ENCODE measurements at places on chromosomes 1 and 21.
A peak's percentile ranks its signal among the peaks of the same experiment; 100 is the strongest.

GRCh38 chr21:35559829-35560225 is 500.5 kb downstream of the SETD4 start:
- no peak for DNase-seq

- no peak for DNase-seq
Measured at GRCh38 chr1:77655431-77655974, 27.0 kb downstream of the ZZZ3 start.

GRCh38 chr1:226033991-226034390 is 28.5 kb upstream of the H3-3A start:
- DNase-seq: no peak

DNA sequence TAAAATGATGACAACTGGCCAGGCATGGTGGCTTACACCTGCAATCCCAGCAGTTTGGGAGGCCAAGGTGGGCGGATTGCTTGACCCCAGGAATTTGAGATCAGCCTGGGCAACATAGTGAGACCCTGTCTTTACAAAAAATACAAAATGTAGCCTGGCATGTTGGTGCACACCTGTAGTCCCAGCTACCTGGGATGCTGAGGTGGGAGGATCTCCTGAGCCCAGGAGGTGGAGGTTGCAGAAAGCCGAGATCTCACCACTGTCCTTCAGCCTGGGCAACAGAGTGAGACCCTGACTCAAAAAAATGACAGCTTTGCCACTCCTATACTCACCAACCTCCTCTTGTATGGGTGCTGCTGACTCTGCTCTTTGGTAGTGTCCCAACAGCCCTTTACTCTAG is 18.6 kb downstream of the SYT11 start:
- no peak for DNase-seq

GRCh38 chr1:163076981-163077761 is 8.0 kb downstream of the RGS4 start:
- no peak for DNase-seq

DNA sequence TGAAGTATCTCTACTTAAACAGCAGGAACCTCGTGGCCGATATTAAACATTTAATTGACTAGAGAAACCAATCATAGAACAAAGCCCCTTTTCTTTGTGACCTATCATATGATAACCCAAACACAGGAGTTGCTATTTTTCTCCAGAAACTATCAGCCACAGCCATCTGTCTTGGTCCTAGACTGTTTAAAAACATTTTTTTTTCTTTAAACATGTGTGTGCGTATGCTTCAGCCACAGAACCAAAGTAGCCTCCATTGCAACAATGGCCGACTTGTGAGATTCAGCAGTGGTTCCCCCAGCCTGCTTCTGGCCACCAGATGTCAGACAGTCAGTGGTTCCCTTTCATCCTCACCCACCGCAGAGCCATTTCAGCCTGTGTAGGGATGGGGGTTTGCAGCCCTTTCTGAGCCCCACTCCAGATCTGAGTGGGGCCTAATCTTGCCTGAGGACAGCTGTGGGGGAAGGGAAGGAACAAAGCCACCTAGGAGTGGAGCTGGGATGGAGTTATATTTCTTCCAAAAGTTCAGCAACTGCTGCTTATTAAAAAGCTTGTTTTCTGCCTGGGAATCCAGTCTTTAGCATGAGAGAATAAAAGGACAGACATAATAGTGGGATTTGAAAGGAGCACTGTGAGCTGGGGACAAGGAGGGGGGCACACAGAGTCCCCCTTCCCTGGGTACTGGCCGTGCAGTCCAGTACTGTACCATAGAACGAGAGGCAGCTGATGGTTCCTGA is 11.7 kb upstream of the IGSF3 start:
- peak; percentile 38 for DNase-seq

DNA sequence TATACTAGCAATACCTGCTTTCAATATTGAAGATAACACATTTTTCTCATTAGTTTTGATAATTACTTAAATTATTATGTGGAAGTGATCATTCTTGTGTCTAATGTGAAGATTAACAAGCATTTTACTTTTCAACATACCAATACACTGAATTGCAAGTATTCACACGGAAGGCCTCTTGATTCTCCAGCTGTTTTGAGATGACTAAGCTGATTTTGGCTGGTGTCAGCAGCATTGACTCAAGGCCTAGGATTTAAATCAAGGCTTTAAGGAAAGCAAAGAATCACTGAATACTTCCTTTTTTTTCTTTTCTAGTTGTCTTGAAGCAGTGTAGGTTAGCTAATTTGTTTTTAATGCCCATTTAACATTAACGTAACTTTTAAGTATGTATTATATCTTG is 373.7 kb downstream of the SRGAP2C start:
- DNase-seq: peak; percentile 80

GRCh38 chr21:8992731-8993174 is 1528.6 kb upstream of the TPTE start:
- no peak for DNase-seq

DNA sequence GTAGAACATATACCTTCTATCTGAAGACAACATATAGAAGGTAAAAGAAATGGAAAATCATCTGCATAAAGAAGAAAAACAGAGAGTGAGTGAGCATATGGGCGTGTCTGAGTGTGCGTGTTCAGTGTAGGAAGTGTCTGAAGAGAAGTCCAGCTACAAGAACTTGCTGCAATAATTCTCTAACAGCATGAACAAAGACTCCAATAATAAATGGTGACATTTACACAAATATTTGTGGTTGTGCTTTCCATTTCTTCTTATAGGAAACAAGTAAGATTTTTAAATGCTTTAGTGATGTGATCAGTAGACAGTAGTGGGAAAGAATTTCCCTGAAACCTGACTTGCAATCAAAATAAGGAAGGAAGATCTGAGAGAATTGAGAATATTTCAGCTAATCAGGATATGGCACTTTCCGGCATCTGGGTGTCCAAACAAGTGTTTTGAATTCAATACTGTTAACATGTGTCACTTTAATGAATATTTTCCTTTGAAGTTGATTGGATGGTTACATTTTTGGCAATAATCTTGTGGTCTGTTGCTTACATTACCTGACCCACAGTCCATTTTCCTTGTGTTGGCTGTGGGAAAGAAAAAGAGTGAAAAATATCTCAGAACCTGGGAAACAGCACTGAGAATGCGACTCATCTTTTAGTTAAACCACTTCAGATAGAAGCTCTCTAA is 154.0 kb downstream of the TGFB2 start:
- peak; percentile 53 for DNase-seq

DNA sequence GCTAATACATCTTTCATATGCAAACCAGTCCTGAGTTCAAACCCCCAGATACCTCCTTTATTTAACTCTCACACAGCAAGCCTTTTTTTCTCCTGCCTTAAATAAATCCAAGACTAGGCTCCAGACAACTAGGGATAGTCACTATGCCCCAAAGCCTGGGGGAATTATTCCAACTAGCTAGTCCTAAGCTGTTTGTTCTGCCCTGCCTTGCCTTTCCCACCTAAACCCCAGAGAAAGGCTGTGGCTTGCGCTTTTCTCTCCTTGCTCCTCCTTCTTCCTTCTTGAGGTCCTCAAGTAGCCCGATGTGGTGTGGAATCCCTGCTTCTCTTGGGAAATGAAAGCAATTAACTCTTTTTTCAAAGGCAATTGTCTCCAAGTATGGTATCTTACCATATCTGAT is 31.8 kb downstream of the C1orf87 start:
- DNase-seq: no peak

DNA sequence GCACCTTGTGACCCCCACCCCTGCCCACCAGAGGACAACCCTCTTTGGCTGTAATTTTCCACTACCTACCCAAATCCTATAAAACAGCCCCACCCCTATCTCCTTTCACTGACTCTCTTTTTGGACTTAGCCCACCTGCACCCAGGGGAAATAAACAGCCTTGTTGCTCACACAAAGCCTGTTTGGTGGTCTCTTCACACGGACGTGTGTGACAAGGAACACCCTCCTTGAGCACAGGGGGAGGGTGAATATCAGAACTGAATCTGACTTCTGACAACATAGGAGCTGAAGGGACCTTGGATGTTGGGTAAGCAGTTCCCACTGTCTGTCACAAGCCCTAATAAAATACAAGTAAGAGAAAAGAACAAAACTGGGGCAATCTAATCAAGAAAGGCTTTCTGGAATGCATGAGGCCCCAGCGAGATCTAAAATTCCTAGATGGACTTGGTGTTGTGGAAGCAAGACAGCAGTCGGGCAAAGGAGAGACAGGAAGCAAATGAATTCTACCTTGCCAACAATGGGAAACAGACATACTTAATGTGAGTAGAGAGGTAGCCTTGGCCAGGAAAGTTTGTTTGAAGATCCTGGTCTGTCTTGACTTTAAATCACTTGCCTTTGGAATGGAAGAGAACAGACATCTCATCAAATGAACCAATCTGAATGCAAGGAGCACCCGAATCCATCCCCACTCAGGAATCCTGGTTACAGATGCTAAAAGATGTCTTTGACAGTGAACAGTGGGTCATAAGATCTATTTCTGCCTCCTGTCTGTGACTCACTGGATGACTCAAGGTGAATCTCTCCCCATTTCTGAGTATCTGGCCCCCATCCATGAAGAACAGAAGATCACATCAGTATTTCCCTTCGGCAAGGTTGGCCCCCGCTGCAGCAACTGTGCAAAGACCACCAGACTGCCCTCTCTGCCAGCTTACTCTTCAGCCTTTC is 53.3 kb downstream of the OLFML3 start:
- no peak for DNase-seq

DNA sequence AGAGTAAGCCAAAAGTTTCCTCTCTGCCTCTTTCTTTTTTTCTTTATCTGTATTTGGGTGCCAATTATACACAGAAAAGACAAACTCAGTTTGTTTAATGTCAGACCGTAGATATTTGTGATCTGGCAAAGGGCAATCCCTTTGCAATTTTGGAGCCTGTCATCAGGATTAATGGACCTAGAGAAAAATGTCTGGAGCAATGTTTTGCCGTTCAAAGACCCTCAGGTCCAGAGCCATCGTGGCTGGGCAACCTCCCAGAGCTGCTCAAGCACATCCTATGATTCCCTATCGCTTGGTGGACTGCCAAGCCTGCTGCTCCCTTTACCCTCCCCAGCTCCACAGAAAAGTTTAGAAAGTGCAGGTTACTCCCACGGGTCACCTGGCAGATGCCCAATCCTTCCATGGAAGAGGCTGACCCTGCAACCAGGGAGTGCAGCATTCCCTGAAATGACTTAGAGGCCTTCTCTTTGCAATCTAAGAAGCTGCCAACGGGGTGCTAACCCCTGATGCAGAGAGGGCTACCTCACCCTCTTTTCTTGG is 112.5 kb upstream of the NGF start:
- DNase-seq: no peak

GRCh38 chr1:41535276-41535675 is 50.8 kb upstream of the EDN2 start:
- DNase-seq: no peak

DNA sequence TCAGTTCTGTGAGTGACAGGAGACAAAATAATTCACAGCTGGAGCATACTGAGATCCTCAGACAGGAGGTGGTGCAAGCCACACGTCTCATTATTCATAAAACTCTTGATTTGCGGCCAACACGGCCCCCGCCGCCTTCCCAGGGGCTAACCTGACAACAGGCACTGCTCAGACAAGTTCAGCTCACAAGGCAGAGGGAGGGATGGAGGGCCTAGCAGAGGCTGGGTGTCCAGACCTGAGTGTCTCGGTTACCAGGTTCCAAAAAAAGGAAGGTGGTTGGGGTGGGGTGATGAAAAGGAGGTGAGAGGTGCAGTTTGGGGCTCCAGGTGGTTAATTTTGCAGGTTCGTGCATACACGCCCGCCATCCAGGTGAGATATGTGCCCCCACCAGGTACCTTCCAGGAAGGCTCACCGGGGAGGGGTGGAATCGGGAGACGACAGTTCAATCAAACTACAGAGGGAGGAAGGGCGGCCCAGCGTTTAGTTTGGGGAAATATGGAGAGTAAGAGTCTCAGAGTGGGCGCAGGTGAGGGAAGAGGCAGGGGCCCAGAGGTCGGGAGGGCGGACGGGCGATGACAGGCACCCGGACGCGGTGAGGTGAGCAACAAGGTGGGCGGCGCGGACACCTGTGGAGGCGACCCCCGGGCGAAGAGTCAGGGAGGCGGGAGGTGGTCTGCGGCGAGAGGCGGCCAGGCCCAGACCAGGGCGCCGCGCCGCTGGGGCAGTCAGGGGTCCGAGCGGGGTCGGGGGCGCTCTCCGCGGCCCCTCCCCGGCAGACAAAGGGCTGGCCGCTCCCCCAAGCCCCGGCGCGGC is 629 bp downstream of the CTNNBIP1 start:
- no peak for DNase-seq

- no peak for DNase-seq
Measured at GRCh38 chr1:20348326-20348915, 57.7 kb downstream of the VWA5B1 start.

GRCh38 chr1:147717051-147717705 is 43.2 kb downstream of the GJA5 start:
- no peak for DNase-seq

DNA sequence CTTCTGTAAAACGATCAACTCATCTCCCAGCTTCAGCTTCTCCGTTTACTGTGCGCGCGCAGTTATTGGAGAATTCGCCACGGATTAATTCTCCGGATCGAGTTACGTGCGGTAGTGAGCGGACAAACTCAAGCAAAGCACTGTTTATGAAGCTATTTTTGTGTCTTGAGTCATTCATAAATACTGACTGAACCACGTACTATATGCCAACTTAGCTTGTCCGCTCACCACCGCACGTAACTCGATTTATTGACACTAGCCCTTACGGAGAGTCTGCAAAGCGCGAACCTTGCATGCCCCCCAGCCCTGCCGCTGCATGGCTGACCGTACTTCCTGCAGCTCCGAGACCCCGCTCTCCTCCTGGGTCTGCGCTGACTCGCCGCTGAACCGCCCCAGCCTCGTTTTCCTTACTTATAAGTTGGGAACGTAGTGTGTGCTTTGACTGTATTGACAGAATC is 773 bp downstream of the CHD1L start:
- no peak for DNase-seq

GRCh38 chr1:9080705-9081291 is 11.4 kb upstream of the SLC2A5 start:
- DNase-seq: no peak

DNA sequence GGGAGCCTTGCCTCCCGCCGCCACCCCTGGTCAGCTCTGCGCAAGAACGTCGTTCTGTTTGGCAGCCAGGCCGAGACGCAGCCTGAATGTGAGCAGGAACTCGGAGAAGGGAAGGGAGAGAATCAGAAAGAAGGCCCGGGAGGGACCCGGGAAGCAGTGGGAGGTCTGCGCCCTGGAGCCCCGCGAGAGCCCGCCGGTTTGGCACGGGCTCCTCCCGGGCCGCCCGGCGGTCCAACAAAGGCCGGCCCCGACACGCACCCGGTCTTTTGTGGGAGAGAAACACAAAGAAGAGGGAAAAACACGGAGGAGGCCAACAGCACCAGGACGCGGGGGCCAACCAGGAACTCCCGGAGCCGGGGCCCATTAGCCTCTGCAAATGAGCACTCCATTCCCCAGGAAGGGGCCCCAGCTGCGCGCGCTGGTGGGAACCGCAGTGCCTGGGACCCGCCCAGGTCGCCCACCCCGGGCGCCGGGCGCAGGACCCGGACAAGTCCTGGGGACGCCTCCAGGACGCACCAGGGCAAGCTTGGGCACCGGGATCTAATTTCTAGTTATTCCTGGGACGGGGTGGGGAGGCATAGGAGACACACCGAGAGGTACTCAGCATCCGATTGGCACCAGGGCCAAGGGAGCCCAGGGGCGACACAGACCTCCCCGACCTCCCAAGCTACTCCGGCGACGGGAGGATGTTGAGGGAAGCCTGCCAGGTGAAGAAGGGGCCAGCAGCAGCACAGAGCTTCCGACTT is 2.7 kb upstream of the OLIG2 start:
- no peak for DNase-seq
